ENCODE measurements at places on chromosomes 13 and 19.

DNA sequence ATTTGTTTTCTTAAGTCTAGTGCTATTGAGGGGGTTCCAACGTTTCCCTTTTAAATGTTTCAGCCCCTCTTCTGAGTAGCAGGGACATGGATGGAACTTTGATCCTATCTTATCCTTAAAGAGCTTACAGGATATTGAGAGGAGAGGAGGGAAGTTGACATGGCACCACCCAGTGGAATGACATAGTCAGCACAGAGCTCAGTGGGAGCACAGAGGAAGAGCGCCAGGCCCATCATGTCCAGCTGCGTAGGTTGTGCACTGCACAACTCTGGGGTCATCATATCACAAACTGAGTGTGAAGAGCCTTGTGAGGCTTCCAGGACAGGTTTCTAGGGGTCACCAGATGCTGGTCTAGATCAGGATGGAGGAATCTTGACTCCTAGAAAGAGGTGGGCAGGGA lies 4.6 kb upstream of the CDC42EP5 start:
- DNase-seq = no peak

GRCh38 chr19:33248954-33249613 lies 23.4 kb upstream of the SLC7A10 start:
- no peak for DNase-seq

DNA sequence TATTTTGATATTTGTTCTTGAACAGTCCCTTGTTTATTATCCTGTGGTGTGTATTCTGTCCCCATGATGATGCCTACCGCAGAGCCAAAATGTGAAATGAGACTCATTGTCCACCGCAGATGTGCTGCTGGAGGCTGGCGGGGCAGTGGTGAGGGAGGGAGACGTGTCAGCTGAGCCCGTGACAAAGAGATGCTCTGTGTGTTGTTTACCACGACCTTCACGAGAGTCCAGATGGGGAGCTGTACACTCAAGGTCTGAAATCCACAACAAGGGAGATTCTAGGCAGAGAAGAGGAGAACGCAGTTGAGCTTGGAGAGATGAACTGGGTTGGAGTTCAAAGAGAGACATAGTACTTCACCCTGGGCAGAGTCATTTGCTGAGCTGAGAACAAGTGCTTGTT lies 20.8 kb upstream of the AMER2 start:
- DNase-seq = no peak

GRCh38 chr13:59532405-59532804 lies 631.3 kb downstream of the DIAPH3 start:
- no peak for DNase-seq

- no peak for DNase-seq
Observed at GRCh38 chr13:45817833-45818232, 33.7 kb downstream of the SIAH3 start.

GRCh38 chr13:64305246-64305645 lies 2889.6 kb upstream of the PCDH20 start:
- DNase-seq = no peak

DNA sequence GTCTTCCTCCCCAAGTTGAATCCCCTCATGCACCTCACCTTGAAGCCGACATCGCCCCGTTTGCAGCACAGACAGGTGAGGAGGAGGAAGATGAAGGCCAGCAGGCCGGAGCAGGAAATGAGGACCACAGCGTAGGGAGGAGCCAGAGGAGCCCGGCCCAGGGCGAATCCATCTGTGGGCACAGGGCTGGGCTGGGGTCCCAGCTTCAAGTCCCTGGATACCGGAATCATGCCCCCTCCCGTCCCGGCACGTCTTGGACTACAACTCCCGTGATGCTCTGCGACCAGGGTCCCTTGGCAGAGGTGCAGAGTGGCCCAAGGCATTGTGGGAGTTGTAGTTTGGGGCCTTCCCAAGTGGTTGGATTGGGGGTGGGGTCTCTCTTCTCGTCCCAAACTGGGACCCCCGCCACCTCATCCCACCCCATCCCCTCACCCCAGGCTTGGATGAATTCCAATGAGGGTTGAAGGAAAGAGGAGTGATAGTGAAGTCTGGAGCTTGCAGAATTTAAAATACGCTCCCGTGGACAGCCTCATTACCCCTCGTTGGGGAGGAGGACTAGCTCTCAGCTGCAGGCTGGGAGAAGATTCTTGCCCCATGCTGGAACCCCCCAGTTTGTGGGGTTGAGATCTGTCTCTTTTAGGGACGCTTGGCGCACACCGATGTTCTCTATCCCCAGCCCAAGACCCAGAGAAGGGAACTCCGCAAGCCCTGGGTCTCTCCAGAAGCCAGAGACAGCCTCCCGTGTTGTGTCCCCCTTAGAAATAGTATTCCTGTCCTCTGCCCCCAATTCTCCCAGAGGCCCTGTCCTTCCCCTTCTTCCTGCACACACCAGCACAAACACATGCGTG lies 990 bp downstream of the LMTK3 start:
- peak; percentile 43 for DNase-seq

DNA sequence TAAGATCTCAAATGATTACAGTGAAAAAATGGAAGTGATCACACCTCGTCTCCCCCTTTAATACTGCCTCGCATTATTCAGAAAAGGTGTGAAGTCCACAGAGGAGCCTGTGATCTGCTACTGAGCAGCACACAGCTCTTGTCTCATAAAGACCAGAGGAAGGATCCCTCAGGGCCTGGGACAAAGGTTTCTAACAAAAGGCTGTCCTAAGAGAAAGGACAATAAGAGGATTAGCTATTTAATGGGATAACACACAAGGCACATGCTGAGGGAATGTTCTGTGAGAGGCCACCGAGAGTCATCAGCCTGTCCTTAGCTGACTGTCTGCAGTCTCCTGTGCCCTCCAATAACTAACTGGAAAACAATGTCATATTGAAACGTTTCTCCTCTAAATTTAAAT lies 26.7 kb downstream of the EBPL start:
- DNase-seq = no peak

- peak; percentile 1 for DNase-seq
Observed at GRCh38 chr19:16247353-16248182, 49.9 kb downstream of the AP1M1 start.

DNA sequence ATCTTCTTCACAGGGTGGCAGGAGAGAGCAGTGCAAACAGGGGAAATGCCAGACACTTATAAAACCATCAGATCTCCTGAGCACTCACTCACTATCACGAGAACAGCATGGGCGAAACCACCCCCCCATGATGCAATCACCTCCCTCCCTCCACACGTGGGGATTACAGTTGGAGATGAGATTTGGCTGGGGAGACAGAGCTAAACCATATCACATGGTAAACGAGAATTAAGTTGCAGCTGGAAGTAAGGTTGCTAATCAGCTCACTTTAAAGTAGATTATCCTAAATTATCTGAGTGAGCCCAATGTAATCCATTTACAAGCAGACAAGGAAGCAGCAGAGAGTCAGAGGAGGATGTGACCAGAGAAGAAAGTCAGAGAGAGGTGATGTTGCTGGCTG lies 102.2 kb upstream of the IPO5 start:
- DNase-seq = no peak

GRCh38 chr13:93847162-93847561 lies 620.6 kb downstream of the GPC6 start:
- no peak for DNase-seq

DNA sequence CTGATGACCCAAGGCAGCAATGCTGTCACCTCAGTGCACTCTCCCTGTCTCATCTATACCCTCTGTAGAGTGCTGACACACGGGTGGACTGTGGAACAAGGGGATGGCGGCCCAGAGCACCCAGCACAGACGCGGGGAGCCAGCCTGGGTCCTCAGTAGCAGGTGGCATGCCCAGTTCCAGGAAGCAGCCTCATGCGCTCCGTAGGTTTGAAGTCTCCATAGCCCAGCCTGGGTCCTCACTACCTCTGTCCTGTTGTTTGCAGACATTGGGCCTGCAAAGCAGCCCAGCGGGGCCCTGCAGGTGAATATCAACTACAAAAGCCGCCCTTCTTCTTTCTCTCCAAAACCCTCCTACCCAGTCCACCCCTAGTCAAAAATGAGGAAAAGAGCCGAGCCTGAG lies 5.0 kb upstream of the SLC7A9 start:
- DNase-seq = no peak

DNA sequence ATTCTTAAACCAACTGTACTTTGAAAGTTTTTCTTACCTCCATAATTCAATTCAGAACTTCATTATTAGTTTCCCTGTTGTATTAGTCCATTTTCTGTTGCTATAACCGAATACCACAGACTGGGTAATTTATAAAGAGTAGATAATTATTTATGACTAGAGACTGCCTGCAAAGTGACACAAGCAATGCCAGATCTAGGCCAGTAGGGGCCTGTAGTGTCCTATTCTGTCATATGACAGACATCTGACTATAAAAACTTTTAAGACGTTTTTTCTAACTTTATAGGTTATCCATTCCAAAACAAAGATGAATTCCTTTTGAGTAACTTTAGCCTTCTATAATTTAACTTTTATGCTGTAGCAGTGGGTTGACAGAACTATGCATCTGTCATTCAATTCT lies 2783.8 kb downstream of the PCDH9 start:
- DNase-seq = no peak

- DNase-seq = no peak
Observed at GRCh38 chr19:32318884-32319520, 26.4 kb upstream of the ZNF507 start.

DNA sequence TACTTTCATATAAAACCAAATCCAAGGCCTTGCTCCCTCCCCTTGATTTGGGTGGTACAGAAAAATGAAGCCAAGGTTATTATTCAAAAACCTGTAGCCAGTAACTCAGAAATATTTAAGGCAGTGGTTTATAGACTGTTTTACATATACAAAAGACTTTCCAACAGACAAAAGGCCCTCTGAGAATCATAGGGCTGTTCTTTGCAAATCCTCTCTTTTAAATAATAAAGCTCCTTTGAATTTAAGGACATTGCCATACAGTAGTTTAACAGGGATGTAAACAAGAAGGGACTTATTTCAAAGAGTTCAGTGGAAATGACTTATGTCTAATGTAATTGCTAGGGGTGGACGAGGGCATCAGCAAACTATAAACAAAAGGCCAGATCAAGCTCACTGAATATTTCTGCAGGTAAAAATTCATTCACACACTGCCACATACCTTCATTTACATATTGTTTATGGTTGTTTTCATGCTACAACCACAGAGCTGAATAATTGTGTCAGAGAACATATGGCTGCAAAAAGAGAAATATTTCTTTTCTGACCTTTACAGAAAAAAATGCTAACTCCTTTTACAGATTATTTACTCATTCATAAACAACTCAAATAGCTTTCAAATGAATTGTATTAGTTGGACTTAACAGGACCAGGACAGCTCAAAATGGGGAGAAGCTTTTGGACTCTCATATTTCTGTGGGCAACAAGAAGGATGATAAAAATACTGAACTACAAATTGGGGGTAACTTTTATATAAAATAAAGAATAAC lies 665.6 kb downstream of the SLITRK1 start:
- DNase-seq = no peak

DNA sequence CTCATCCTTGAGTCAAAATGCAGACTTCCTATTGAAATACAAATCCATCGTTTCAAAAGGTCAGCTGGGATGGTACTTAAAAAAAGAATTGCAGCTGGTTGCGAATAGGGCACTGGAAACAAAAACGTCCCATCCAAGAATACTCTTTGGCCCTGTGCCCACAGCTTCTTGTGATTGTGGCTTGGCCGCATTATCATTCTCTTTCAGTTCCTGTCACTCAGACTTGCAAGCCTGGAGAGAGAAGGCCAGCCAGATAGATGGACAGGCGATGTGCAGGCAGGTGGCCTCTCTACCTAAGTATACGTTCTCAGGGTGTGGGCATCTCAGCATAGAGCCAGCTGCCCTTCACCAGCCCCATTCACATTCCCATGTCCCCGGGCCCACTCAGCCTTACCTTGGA lies 208.5 kb upstream of the ZNF536 start:
- no peak for DNase-seq

DNA sequence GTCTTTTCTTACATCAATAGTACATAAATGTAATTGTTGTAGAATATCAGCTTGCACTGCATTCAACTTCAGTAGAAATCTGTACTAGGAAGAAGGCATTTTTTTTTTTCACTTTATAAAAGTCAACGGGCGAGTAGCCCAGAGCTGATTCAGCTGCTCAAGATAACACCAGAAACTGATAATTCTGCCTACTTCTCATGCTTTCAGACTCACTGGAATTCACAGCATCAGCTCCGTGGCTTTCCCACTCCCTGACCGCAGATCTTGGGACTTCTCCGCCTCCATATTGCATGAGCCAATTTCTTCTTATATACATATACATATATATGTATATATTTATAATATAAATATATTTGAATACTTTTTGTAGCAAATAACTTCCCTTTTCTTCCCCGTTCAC lies 263.1 kb upstream of the RXFP2 start:
- no peak for DNase-seq

DNA sequence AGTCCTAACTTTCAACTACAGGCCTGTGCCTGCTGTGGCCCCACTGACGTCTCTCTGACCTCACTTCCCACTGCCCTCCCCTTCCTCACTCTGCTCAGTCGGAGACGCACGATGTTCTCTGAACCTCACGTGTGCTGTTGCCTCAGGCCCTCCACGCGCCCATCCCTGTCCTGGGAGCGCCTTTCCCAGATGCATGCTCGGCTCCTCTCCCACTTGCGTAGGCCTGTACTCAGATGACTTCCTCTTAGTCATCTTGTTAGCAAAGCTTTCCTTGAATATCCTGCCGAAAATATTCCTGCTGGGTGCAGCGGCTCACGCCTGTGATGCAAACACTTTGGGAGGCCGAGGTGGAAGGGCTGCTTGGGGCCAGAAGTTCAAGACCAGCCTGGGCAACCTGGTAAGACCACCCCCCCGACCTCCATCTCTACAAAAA lies 9.3 kb upstream of the SYT5 start:
- DNase-seq = no peak

DNA sequence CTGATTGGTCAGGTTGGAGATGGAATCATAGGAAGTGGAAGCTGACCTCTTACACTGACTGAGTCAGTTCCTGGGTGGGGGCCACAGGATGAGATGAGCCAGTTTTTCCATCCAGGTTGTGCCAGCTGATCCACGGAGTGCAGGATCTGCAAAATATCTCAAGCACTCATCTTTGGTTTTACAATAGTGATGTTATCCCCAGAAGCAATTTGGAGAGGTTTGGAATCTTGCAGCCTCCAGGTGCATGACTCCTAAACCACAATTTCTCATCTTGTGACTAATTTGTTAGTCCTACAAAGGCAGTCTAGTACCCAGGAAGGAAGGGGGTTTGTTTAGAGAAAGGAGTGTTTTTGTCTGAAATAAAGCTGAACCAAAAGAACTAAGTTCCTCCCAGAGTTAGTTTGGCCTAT lies 212.8 kb downstream of the SLITRK6 start:
- DNase-seq = no peak

GRCh38 chr13:50682966-50683365 lies 160.5 kb downstream of the DLEU7 start:
- DNase-seq = no peak

- DNase-seq = no peak
Observed at GRCh38 chr19:3477951-3478350, 2.4 kb downstream of the SMIM24 start.

DNA sequence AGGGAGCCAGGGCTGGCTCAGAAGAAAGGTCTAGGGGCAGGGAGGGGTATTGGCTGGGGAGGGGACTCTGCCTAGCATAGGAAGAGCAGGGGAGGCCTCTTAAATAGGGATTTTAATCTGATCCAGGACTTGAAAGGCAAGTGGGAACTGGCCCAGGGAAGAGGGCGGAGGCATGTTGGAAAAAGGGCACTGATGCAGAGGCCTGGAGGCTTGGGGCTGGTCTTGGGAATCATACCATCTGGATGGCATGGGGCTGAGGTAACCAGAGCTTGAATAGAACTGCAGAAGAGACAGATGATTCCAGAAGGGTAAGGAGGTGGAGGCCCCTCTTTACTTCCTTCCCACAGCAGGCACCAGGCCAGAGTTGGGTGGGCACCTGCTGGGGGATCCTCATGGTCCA lies 29.1 kb downstream of the CERS4 start:
- DNase-seq = no peak
